CD4-positive, alpha-beta T cell treated with Interleukin-2 at 100 ng/mL for 4 hours (primary cell): ENCODE measurements at places on chromosomes 6 and 20.

GRCh38 chr20:5354901-5355300 is 38.1 kb upstream of the PROKR2 start:
- DNase-seq = no peak

DNA sequence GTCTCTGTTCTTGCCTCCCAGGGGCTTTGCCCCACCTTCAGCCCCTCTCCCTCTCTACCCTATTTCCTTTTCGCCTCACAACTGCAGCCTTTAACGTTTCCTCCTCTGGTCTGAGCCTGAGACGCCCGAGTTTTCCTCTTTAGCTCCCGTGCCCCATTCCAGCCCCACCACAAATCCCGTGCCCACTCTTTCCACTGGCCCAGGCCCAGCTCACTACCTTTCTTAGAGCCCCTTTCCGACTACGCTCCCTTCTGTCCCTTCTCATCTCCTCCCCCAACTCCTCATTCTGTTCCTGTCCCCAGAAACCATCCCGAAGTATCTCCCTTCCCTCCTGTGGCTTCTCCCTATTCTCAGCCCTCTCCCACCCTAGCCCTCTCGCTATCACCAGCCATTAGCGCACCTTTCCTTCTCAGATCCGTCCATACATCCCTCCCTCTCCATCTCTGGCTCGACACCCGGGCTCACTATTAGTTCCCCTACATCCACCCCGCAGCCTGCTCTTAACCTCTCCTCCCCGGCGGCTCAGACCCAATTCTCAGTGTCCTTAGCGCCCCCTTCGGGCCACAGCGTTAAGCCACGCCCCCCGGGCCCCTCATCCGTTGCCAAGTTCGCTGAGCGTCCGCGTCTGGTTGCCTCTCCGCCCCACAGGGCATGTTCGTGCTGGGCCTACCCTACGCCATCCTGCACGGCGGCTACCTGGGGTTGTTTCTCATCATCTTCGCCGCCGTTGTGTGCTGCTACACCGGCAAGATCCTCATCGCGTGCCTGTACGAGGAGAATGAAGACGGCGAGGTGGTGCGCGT is 2.7 kb downstream of the SLC32A1 start:
- DNase-seq = peak; percentile 27

DNA sequence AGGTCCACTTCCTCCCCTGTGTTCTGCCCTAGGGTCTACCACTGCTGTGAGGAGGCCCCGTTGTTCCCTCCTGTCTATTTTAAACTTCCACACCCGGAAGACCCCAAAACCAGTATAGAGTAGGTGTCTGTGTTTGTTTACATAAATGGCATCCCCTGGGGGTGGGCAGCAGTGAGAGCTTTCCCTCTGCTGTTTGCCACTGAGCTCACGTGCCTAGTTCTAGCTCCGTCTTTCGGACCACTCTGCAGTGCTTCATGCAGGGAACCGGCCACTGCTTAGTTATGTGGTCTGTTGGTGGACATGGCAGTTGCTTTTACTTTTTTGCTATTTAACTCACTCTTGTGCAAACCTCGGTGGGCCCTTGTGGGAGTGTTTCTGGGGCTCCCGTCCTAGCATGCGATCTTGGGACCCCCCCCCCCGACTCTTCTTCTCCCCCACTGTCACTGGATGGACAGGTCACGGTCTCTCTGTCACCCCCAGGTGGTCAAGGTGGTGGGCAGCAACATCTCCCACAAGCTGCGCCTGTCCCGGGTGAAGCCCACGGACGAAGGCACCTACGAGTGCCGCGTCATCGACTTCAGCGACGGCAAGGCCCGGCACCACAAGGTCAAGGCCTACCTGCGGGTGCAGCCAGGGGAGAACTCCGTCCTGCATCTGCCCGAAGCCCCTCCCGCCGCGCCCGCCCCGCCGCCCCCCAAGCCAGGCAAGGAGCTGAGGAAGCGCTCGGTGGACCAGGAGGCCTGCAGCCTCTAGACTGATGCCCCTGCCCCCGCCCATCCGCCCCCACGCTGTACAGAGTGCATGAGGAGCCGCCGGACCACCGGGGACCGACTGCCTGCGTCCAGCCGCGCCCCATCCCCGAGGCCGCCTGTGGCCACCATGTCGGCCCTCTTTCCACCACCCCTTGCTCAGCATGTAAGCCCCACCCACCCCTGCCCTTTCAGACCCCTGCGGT is 40.9 kb downstream of the VSTM2L start:
- DNase-seq = no peak

GRCh38 chr6:125834348-125834747 is 43.6 kb downstream of the NCOA7 start:
- peak; percentile 22 for DNase-seq
